ENCODE measurements at places on chromosomes 1 and 21.

DNA sequence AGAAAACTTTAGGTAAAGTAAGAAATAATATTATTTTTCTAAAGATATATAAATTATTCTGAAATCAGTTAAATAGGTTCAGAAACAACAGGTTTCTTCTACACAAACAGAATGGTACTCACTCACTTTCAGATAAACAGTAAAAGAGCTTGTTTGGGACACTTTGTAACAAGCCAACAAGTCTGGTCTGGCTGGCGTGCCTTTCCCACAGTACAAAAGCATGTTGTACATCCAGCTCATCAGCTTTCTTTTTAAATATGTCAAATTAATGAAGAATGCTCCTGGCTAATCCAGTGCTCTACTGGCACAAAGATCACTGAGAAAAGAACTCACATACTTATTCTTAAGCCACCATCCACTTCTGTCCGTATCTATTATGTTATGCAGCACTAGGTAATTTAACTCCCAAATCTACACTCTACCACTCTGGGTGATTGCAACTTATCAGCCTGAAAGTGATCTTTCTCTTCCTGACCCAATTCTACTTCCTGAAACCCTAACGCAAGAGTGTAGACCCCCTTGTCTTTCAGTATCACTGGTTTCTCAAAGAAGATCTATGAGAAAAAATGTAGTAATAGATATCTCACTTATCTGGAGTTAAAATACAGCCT is 32.6 kb downstream of the TRIT1 start:
- DNase-seq, result no peak

GRCh38 chr1:20634065-20634593 is 871 bp downstream of the PINK1 start:
- DNase-seq, result no peak

DNA sequence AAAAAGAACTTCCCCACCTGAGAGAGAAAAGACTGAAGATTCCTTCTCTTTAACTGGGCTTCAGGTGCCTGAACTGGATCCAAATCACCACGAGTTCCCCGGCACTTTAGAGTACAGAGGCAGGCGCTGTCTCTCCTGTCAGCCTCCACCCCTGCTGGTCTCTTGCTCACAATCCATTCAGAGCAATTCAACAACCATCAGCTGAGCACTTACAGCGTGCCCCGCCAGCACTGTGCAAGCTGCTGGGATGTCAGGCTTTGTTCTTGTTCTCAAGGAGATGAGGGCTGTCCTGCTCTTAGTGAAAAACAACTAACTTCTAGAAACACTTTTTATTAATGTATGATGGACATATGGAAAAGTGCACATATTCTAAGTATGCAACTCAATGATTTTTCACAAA is 68.7 kb upstream of the VAMP3 start:
- peak; percentile 9 for DNase-seq

- DNase-seq, result peak; percentile 69
Measured at GRCh38 chr1:10152709-10153284, 57.6 kb upstream of the KIF1B start.

- no peak for DNase-seq
Measured at GRCh38 chr1:110890474-110891196, 17.7 kb downstream of the CD53 start.

DNA sequence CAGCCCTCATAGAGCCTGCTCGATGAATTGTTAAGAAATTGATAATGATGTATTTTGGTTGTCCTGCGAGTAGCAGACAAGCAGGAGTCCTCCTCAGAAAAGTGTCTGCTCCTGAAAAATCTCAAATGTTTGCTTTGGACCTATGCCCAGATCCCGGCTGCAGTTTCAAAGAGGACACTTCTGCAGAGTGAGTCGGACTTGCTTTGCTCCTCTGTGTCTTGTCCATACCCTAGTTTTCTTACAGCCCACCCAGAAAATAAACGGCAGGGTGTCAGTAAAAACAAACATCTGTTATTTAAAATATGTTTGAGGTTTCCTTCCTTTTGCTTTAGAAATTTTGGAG is 2.8 kb downstream of the S100A10 start:
- DNase-seq, result no peak

- DNase-seq, result peak; percentile 47
Measured at GRCh38 chr21:33023574-33024200, 2.0 kb upstream of the OLIG2 start.

DNA sequence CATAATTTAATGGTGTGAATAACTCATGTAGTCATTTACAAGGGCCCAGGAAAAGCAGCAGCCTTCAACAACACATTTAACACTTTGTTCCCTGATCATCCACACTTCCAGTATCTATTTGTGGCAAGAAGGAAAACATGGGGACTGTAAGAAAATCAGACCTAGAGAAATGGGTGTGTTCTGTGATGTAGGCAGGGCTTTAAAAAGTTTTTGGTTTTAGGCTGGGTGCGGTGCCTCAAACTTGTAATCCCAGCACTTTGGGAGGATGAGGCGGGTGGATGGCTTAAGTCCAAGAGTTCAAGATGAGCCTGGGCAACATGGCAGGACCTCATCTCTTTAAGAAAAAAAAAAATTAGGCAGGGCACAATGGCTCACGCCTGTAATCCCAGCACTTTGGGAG is 14.2 kb upstream of the WDR47 start:
- DNase-seq, result no peak

DNA sequence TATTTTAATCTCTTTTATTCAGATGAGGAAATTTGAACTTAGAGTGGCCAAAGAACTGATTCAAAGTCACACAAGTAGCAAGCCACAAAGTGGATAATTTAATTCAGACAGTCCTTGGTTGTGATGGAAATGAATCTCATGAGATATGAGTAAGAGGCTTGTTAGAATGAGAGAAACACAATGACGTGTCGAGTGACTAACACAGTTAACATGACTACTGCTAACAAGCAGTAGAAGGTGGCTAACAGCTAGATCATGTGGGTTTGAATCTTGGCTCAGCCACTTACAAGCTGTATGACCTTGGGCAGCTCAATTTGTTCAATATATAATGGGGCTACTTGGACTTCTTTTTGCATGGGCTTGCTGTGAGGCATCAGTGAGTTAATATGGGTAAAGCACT is 104.5 kb upstream of the LMO4 start:
- DNase-seq, result no peak

- DNase-seq, result no peak
Measured at GRCh38 chr1:119374208-119374874, 5.8 kb downstream of the HAO2 start.

DNA sequence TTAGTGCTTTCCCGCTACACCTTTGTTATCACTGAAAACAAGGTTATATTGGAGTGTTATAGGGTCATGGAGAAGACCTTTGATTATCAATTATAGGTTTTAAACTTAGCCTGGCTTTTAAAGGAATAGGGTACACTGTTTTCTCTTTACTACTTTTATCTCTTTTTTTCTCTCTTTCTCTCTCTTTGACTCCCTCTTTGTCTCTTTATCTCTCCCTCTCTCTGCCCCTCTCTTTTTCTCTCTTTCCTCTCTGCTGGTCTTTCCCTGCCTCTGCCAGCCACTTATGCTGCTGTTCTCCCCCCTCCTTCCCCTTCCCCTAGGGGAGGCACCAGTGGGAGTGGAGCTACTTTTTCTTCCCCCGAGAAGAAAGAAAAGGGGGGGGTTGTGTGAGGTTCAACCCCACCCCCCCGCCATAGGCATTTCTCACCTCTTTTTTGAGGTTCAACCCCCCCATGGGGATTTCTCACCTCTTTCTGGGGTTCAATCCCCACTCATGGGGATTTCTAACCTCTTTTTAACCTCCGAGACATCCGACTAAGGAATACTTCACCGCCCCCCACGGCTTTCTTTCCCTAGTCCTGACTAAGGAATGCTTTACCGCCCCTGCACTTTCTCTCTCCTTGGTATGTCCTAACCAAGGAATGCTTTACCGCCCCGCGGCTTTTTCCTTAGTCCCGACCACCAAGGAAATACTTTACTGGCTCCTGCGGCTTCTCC is 17.2 kb upstream of the ZBTB8B start:
- DNase-seq, result no peak

- no peak for DNase-seq
Measured at GRCh38 chr1:46772571-46772970, 26.3 kb upstream of the CYP4B1 start.

GRCh38 chr1:150511551-150511950 is 3.6 kb downstream of the ECM1 start:
- no peak for DNase-seq

- DNase-seq, result no peak
Measured at GRCh38 chr1:35923791-35924221, 7.1 kb upstream of the AGO3 start.

DNA sequence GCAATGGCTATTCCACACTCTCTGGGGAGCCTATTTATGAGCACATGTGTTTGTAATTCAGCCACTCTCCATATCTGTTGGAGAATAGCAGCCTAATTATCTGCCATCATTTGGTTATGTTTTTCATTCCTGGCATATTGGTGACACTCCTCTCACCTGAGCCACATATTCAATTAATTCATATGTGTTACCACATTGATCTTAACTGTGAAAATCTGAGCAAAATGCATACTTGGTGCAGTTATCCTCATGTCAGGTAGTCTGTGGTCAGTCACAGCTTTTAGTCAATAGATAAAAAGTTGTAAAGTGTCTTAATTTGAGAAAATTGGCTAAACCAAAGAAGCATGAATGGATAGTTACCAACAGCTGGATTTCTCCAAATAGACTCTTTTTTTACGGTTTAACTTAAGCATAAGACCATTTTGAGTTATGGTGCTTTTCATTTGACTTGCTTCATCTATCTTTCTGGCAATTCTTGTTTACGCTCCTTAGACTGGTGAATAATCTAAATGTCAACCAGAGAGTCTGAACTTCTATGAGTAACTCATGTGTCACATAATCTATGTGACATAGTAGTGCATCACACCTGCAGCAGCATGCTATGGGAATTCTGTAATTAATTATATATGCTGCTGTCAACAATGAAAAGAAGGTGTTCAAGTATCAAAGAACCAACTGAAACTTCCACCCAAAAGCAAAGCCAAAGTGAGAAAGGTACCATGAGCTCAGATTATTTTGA is 187.7 kb upstream of the SGIP1 start:
- DNase-seq, result no peak

- DNase-seq, result no peak
Measured at GRCh38 chr1:210739627-210740026, 394.3 kb downstream of the KCNH1 start.

GRCh38 chr1:176058686-176059085 is 148.4 kb downstream of the COP1 start:
- DNase-seq, result no peak

- DNase-seq, result no peak
Measured at GRCh38 chr1:9366943-9367780, 74.5 kb downstream of the SPSB1 start.

GRCh38 chr1:229230140-229230892 is 40.6 kb upstream of the RAB4A start:
- DNase-seq, result peak; percentile 83

Measured in amygdala (tissue), 56 donors.